Stimulated activated CD4-positive, alpha-beta T cell treated with anti-CD3 and anti-CD28 coated beads, Interleukin-12 subunit alpha, Interleukin-12 subunit beta, amount 100 ng/mL, for 4 hours (primary cell): ENCODE measurements at places on chromosomes 1 and 21.

DNA sequence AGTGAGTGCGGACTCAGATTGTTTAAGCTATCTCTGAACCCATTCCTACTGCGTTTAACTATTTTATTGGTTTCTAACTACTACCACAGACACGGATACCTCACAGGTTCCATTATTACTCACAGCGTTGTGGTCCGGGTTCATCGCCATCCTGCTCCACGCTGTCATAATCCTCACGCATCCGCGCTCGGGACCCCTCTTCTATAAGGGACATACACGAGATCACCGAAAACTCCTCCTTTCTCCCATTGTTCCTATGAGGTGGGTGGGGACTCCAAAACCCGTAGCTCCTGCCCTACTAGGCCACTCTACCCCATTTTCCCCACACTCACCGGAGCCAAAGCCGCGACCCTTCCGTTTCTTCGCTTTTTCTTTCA lies 610 bp downstream of the RBM8A start:
- peak; percentile 41 for DNase-seq

GRCh38 chr1:177227978-177228692 lies 57.4 kb downstream of the BRINP2 start:
- DNase-seq, result no peak

DNA sequence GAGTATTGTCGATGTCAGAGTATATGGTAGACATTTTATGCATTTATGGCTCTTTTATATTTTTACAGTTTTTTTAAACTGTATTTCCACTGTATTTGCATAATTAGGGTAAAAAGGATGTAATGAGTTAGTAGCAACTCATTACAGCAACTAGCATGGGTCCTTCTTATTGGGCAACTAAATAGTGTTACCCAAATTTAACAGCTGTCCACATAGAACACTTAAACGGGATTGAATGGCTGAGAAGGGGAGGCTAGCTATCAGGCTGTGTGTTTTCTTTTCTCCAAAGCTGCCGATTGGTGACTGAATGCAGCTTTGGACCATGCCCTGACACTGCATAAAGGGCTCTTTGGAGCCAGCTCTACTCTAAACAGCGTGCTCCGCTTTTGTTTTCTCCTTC lies 75.4 kb downstream of the PTPRC start:
- DNase-seq, result no peak

GRCh38 chr1:210099921-210100320 lies 132.7 kb upstream of the SERTAD4 start:
- no peak for DNase-seq

DNA sequence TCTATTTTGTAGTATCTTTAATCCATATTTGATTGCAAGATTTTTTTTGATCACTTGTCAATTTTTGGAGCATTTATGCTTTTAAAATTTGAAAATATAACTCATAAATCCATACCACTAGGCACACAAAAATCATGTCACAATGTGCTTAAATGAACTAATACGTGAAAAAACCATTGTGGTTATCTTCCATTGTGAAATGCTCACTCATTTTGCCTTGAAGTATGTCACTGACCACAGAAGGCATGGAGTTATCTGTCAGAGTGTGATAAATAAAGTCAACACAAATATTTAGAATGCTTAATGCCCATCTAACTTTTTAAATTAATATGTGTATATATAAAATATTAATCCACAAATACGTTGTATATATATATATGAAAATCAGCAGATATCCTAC lies 347.2 kb downstream of the PTPRC start:
- DNase-seq, result no peak

DNA sequence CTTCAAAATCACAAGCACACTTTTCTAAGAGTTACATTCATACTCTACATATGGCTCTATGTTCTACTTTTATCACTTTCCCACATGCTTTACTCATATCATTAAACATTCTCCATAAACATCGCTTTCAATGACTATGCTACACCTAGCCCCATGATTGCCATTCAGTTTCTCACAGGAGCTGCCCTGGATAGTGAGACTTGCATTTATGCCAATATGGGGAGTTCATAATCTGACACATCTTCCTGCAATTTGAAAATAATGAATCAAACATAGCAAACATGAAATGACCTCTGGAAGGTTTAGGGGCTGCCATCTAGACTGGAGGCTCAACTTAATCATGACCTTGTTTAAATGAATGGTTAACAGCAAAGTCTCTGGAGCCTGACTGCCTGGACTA lies 9.0 kb upstream of the CYP4A22 start:
- DNase-seq, result no peak

DNA sequence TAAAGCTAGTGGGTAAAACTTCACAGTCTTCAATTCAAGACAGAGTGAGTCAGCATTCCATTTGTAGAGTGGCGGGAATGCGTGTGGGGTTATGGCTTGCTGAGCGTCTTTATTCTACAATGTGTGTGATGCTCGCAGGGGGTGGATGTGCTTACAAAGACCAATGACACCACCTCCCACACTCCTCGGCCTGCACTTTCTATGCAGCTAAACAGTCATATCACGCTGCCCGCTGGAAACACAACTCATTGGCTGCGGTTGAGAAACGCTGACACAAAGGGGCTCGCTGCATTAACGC lies 298.5 kb downstream of the PCP4 start:
- no peak for DNase-seq

DNA sequence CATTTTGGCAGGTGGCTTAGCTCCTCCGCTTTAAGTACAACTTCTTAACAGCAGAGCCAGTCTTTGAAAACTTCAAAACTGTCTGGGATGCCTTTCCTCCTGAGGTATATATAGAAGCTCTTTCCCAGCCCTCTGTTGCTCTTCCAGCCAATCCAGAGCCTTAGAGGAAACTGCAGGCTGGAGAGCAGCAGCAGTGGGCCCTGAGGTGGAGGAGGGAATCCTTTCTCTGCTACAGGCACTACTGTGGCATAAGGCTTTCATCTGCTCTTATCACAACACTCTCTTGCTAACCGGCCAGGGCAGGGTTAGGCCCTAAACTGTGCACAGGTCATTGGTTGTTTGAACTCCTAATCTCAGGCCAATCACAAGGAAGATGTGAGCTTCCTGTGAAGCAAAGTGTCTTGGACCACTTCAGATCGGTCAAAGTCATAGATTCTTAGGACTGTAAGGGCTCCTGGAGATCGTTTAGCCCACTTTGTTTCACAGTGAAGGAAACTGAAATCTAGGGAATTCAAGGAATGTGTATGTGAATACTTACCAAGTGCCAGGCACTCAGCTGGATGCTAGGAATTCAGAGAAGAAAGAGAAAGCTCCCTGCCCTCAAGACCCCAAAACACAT lies at the start of gene RGS5:
Gene RGS5 (minus strand): TSS at position 84 of the 619 bp plus-strand sequence. CDS start 81 bp downstream, at position 3.
- no peak for DNase-seq

GRCh38 chr1:187074445-187075048 lies 245.8 kb downstream of the PLA2G4A start:
- DNase-seq, result no peak

GRCh38 chr1:245779797-245780755 lies 625.3 kb downstream of the KIF26B start:
- no peak for DNase-seq

- DNase-seq, result peak; percentile 1
Measured at GRCh38 chr21:26715878-26716506, 129.2 kb downstream of the ADAMTS1 start.
